ENCODE measurements at places on chromosomes 11 and 22.
A peak's percentile ranks its signal among the peaks of the same experiment; 100 is the strongest.

GRCh38 chr11:34926101-34926830 is 9.8 kb downstream of the PDHX start:
- peak; percentile 25 for DNase-seq

GRCh38 chr11:22807855-22808570 is 21.6 kb downstream of the SVIP start:
- DNase-seq, result peak; percentile 48

GRCh38 chr22:30279046-30279788 is 10.1 kb downstream of the CASTOR1 start:
- no peak for DNase-seq

DNA sequence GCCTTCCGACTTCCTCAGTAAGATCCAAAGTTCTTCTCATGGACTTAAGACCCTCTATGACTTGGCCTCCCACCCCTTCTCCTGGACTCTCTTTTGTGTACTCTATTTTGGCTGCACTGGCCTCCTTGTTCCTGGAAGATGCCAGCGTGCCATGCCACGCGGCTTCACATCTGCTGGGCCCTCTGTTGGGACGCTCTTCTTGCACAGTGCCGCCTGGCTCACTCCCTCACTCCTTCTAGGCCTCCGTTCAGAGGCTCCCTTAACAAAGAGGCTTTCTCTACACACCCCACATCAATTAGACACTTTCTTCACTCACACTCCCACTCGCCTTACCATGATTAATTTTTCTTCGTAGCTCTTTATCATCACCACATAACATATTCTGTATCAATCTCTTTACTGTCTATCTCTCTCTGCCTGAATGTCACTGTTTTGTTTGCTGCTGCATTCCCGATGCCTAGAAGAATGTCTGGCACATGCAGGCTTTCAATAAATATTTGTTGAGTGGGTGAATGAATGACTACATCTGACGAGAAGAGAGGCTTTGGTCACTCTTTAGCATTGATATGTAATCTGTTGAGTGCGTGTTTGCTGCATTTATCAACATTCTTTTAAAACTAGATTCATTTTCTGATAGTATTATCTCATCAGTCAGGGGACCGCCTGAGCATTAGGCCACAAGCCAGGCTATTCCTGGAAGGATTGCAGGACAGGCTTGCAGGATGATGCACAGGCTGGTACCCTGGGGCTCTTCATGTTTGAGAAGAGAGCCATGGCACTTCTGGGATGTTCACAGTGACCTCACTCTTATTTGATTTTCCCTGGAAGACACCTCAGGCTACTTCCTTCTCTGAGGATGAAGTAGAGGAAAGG is 60.6 kb upstream of the AMPD3 start:
- DNase-seq, result no peak

GRCh38 chr11:110090466-110091026 is 2.6 kb upstream of the ZC3H12C start:
- no peak for DNase-seq

- DNase-seq, result no peak
Measured at GRCh38 chr11:66478729-66479393, 1.4 kb upstream of the DPP3 start.

DNA sequence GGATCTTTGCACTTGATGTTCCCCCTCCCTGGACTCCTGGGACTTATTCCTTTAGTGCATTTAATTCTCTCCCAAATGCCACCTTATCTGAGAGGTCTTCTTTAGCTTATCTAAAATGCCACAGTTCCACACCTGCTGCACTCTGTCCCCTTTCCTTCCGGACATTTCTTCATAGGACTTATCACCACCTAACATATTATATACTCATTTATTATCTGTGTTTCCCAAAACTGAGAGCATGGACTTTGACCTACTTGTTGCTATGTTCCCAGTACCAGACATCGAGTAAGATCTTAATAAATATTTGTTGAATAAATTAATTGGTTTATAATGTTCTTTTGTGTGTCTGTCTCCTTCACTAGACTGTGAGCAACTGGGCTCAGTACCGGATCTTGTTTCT is 585.3 kb downstream of the INSC start:
- no peak for DNase-seq

Data from GM06990 (cell line).